Tongue (tissue), 3 donors: ENCODE measurements at places on chromosomes 5 and 9.

DNA sequence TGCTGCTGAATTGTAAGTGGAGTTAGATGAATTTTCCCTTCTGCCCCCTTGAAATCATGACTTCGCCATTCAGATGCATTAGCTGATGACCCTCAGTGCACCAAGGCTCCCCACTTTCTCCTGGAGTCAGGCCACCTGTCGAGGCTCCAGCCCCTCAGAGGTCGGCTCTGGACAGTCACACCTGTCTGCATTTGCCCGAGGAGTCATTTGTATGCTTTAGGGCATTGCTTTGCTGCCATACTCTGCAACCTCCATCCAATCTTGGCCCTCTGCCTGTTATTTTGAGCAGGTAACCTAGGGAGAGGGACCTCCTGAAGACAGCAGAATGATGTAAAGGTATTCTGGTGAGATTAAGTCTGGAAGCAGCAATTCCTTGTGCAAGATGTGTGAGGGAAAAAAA is 144.8 kb downstream of the MACROH2A1 start:
- no peak for DNase-seq

DNA sequence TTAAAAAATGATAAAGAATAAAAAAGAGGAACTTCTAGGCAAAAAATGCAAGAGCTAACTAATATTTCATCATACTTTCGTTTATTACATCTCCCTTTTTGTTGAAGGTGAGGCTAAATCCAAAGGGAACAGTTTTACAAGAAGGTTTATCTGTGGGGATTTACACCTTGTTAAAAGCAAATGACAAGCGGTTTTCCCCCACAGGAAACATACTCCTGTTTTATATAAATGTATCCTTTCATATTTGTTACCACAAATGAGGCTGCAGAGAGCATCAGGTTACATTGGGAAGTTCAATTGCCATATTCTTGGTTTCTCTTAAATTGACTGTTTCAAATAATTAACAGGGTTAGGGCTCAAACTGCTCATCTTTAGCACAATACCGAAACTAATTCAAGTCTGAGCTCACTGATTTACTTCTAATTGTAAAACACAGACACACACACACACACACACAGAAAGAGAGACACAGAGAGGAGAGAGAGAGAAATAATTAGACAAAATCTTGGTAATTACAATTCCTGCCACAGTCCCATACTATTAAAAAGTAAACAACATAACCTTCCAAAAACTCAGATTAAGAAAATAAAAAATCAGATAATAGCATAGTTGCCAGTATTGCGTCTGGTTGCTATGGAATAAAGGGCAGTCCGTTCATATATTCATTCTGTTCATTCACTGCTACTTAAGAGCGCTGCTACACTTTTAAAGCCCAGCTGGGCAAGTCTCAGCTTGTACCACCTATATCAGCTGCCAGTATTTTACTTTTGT is 17.1 kb downstream of the RFX3 start:
- peak; percentile 28 for DNase-seq

GRCh38 chr9:105318729-105319191 is 74.3 kb downstream of the SLC44A1 start:
- DNase-seq = no peak

DNA sequence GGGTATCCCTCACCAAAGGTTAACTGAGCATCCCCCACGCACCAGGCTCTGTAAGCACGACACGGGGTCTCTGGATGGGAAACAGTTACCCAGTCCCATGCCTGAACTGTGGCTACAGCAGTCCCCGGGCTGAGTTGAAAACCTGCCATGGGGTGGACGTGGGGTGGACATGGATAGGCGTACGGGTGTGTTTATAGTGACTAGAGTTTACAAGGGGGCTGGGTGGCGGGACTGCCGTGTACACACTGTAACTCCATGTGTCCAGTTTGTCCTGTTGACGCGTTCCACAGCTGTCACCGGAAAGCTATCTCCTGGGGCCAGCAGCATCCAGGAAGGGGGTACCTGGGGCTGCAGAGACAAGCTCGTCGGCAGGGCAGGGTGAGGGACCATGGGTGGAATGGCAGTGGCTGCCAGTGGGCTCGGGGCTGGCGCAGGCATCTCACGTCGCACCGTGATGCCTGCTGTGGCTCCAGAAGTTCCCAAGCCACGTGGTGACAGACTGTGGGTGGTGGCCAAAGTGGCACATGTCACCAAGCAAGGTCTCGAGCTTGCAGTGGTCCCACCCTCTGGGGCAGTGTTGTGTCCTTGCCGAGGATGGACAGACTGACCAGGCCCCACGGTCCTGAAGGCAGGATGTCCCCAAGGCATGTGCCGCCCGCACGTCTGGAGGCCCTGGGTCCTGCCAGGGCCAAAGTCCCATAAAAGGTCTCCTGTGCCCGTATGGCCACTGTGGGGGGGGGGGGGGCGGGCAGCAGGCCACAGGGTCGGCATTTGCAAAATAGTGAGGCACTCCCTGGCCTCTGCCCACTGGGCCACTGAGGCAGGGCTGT is 29.3 kb upstream of the RNF130 start:
- DNase-seq = no peak

GRCh38 chr5:10665799-10666198 is 95.2 kb downstream of the DAP start:
- DNase-seq = no peak

GRCh38 chr9:127835991-127836516 is 18.4 kb downstream of the ENG start:
- peak; percentile 64 for DNase-seq

GRCh38 chr9:134922932-134923240 is 5.2 kb upstream of the FCN1 start:
- DNase-seq = no peak

GRCh38 chr9:89513837-89514236 is 15.9 kb upstream of the SEMA4D start:
- no peak for DNase-seq

- DNase-seq = no peak
Observed at GRCh38 chr5:150077060-150077459, 9.3 kb downstream of the CSF1R start.

DNA sequence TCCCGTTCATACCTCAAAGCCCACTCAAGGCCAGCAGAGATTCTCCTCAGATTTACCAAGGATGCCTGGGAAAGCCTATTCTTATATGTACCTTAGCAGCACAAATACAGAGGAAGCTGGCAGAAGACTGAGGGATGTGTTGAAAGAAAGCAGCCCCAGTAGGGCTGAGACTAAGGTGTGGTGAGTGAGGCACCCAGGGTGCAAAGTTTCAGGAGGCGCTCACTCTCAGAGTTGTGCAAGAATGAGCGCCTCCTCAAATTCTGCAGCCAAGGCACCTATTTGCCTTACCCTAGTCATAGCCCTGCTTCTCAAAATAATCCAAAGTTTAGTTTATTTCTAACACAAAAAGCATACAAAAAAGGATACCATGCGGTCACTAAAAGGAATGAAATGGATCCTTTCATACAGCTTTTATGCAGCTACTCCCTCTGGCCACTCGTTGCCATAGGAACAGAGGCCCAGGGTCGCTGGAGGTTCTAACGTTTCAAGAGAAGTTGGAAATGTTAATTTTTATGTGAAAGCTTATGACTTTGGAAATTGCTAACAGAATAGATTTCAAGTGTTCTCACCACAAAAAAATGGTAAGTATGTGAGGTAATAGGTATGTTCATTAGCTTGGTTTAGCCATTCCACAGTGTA is 79.7 kb upstream of the SMIM23 start:
- no peak for DNase-seq

DNA sequence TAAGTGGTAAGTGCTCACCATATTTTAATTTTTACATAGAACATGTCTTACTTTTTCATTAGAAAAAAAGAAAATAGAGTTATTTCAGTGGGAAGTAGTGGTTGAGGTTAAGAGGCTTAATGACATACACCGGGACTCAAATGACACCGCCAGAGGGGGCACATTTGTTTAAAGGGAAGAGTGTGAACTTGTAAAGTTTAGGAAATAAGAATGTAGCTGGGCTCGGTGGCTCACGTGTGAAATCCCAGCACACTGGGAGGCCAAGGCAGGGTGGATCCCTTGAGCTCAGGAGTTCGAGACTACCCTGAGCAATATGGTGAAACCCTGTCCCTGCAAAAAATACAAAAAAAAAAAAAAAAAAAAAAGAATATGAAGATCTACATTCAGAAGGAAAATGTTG is 43.4 kb upstream of the TNFAIP8 start:
- no peak for DNase-seq

DNA sequence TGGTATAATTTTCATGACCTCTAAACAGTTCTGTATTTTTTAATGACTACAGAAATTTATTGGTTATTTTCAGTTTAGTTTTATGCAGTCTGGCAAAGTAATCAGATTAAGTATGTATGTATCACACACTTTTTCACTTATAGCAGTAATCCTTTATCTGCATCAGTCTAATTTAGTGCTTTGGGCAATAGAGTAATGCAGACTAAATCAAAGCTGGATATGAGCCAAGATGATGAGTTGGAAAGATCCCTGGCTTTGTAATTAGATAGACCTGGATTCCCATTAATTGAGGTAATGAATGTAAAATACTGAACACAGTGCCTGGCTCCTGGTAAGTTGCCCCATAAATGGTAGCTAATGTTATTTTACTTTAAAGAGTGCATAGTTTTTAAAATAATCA is 215.4 kb upstream of the TLX3 start:
- no peak for DNase-seq

DNA sequence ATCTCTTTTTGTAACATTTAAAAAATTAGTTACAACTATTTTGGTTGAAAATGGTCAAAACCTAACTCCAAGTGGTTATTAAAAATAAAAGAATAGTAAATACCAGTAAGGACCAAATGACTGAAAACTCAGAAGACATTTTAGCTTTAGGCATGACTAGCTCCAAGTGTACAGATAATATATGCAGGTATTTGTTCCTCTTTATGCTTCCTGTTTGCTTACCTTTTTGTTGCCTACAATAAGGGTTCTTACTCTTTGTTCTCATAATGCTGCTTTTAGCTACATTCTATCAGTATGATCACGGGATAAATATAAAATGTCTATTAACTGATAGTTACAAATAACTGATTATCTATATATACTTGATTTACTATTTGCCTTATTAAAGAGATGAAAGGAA is 259.6 kb downstream of the CDH12 start:
- DNase-seq = no peak

DNA sequence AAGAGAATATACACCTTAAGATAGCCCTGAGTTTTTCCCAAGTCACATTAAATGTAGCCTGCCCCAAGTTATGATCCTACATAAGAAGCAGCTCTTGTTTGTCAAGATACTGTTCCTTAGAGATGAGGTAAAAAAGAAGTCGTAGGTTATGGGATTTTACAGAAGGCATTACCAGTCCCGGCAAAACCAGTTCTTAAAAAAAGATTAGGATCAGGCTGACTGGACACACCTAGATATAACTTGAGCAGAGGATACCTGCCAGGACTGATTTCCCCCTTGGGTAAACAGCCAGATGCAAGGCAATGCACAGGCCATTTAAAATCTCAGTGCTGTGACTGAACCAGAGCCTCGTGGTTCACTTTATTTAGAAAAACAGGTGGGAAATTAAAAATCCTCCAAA is 14.1 kb upstream of the SEMA5A start:
- DNase-seq = no peak

DNA sequence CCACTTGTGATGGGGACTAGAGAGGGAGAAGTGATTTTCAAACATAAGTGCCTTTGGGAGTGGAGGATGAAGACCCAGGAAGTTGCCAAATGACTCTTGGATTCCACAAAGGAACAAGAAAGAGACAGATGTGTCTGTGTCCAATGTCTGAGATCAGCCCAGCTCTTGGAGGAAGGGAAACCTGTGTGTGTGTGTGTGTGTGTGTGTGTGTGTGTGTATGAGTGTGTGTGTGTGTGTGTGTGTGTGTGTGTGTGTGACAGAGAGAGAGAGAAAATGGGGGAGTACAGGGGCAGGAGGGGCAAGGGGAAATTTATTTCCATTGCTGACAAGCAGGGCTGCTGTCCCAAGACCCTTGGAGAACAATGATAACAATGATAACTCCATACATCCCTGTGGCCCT is 72.0 kb downstream of the PSD2 start:
- DNase-seq = no peak
